Esophagus squamous epithelium (tissue), 5 donors: ENCODE measurements at places on chromosomes 4 and X.

- DNase-seq: no peak
These were observed 115.4 kb upstream of the NDST4 start for GRCh38 chr4:115228851-115229250.

DNA sequence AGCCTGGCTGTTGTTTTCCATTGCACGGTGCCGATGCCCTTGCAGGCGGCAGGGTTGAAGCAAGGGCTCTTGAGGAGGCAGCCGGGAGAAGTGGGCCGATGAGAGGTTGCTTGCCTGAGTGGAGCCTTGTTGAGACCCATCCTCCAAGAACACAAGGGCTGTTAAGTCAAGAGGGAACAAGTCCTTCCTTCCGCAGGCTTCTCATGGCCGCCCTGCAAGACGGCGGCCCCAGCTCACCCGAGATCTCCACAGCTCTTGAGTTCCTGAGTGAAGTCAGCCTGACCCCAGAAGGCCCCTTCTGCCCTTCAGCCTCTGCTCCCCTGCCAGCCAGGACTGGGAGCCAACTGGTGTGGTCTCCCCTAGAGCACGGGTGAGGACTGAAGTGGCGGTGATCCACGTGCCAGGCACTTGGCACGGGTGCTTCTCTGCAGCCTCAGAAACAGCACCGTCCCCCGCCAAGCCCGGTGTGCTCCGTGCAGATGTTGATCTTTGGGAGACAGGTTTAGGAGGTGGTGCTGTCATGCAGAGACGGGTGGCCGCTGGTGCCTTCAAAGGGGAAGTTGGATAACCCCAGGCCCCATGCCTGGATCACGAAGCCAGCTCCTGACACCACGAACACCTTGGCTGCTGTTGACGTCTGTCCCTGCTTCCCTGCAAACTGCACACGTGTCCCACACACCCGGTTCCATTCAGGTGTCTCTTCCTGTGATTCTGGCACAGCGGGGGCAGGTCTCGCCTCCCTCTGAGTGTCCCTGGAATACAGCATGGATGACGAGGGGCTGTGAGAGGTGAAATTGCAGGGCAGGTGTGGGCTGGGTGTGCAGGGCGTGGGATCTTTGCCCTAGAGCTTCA lies 164.4 kb upstream of the PSAPL1 start:
- no peak for DNase-seq

GRCh38 chr4:42048394-42048793 lies 58.1 kb downstream of the SLC30A9 start:
- DNase-seq: no peak

DNA sequence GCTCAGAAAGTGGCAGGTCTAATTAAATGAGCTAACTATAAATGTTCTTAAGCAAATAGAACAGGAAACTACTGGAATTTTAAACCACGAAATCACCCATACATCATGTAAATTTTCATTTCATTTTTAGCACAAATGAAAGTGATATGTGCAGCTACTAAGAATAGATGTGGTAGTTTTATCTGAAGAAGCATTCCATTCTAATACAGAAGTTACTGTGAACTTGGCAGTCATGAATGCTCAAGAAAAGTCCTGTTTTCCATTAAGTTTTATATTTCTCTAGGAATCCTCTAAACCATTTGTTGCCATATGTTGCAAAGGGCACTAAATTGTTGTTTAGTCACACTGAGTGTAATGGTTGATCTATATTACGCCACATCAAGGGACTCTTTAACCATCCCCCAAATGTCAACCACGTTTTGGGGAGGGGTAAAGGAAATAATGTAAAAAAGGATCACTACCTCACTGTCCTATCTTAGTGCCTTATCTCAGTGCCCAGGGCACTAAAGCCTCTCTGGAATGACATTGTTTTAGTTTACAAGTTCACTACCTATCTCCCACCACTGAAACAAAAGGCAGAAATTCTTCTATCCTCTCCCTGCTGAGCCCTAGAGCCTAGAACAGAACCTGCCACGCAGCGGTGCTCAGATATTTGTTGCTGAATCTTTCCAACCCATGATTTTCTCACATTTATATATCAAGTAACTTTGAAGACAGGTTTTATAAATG lies 118.0 kb downstream of the SHISA3 start:
- no peak for DNase-seq

DNA sequence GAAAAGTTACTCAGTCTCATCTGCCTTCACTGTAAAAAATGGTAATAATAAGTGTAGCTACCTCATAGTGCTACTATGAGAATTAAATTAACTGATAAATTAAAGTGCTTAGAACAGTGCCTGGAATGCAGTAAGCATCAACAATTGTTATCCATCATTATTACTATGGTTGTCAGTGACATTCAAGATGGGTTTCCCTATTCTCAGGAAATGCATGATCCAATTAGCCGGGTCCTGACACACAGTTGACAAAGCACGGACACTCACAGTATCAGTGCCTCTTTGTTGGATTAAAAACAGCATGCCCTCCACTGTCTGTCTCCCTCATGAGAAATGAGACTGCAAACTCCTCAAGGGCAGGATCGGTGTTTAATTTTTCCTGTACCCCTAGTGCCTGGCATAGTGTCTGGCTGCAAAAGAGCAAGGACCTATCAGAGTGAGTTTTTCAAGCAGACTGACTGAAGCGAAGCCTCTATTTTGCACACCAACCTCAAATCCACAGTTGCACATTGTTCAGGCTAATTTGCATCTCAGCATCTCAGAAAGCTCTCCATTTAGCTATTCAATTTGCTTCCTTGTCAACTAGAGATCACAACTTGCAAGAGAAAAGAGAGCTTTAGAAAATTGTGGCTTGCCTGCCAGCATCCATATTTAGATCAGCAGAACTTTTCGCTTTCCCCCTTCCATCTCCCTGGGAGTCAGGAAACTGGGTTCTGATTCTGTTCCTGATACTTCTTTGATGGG lies 122.9 kb downstream of the LDB2 start:
- no peak for DNase-seq

- no peak for DNase-seq
These were observed 88.6 kb downstream of the ZIC3 start for GRCh38 chrX:137654481-137654880.

- DNase-seq: no peak
These were observed 36.5 kb upstream of the CEP135 start for GRCh38 chr4:55912249-55912648.
